H9 (cell line): ENCODE measurements at places on chromosomes 7 and 10. TPM values are rescaled to one million over a fixed set of nuclear protein-coding genes. Genes with fewer than 3 reads are reported as not detected.

Gene APBB1IP
- total RNA-seq = not detected in 2 replicates

- DNase-seq = no peak
These were observed 18.0 kb downstream of the CHST15 start for GRCh38 chr10:124075231-124075955.

Gene NPFFR1
- not detected in 2 replicates for total RNA-seq

DNA sequence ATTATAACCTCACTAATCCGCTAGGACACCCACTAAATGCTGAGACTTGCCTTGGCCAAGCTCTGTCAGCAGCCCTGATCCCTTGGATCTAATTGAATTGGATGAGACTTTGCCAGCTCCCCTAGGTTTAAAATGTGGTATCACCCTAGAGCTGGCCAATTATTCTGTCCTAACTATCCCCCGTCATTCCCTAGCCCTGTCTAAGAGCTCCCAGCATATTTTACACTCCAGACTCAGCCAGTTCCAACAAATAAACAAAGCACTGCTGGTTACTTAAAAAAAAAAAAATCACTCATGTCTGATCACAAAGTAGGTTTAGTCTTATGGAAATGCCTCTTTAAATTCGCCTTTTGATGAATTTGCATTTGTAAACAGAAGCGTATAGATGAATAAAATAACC, 147.9 kb upstream of the EGR2 start:
- DNase-seq = no peak
